ENCODE measurements at places on chromosomes 2 and 18.

DNA sequence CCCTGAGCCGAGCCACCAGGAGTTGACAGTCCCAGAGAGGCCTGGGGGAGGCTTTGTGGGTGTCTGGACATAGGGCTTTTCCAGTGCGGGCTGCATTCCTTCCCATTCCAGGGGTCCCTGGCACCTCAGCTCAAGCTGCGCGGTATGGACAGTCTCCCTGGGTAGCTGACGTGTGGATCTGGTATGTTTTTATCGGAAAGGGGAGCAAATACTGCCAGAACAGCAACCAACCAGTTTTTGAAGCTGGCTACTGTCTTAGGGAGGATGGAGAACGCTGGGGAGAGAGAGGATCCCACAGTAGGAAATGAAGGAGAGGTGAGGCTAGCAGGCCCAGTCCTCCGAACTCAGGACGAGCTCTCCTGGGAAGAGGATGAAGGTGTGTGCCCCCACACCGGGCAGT lies 103.8 kb upstream of the APCDD1 start:
- DNase-seq: no peak

DNA sequence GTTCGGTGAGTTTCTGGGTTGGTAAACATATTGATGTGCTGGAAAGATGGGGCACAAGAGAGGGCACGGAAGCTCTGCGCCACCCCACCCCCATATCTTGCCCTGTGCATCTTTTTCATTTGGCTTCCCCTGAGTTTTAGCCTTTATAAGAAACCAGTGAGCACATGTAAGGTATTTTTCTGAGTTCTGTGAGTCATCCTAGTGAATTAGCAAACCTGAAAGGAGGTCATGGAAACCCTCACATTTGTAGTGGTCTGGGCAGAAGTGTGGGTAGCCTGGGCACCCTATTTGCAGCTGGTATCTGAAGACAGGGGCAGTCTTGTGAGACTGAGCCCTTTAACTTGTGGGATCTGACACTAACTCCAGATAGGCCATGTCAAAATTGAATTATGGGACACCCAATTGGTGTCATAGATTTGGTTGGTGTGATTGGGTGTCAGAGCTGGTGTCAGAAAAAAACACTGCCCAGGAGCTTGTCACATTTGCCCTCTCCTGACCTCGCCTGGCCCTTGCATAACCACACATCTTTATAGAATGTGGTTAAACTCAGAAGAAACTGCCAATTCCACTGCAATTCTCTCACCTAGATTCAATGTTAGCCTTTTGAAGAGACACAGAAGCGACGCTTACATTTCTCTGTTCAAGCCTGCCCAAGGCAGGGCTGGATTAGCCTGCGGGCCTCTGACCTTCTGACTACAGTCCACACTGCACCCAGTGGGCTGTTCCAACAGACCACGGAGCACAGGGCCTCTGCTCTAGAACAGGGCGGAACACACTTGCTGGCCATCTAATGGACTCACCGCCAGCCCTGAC lies 12.0 kb upstream of the GALM start:
- peak; percentile 40 for DNase-seq

DNA sequence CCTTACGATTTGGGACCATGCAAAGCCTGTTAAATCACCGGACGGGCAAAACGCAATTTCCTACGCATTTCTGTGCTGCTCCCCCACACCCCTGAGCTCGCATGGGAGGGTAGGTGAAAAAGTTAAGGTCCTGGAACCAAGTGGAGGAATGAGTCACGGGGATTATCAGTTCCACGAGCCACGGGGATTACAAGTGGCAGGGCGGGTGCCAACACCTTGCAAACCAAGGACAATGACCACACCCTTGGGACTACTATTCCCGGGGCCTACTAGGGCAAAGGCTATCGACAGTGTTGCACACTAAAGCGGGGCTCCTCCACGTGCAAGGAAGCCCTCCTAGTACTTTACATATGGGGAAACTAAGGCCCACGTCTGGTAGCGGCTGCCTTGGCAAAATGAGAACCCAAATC lies 447 bp downstream of the RETSAT start:
- DNase-seq: peak; percentile 9

GRCh38 chr2:194495046-194495445 lies 1162.0 kb upstream of the SLC39A10 start:
- DNase-seq: no peak

GRCh38 chr2:25222477-25223121 lies 54.2 kb upstream of the POMC start:
- DNase-seq: no peak

DNA sequence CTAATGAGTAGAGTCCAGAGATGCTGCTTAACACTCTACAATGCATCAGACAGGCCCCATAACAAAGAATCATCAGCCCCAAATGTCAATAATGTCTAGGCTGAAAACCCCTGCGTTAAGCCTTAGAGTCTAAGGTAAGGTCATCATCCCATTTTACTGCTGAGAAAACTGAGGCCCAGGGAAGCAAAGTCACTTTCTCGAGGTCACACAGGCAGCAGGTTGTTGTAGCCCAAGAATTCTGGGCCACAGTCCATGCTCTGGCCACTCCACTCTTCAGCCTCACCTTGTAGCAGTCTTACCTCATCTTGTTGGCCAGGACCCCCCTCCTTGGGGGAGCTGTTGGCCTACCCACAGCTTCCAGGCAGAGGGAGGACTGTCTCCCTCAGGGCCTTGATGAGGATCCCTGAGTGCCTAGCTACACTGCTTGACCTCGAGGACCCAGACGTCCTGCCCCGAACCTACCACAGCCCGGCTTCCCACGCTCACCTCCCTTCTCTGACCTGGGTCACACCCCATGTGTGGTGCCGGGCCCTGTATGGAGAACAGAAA lies 54.4 kb downstream of the SMAD7 start:
- DNase-seq: no peak

DNA sequence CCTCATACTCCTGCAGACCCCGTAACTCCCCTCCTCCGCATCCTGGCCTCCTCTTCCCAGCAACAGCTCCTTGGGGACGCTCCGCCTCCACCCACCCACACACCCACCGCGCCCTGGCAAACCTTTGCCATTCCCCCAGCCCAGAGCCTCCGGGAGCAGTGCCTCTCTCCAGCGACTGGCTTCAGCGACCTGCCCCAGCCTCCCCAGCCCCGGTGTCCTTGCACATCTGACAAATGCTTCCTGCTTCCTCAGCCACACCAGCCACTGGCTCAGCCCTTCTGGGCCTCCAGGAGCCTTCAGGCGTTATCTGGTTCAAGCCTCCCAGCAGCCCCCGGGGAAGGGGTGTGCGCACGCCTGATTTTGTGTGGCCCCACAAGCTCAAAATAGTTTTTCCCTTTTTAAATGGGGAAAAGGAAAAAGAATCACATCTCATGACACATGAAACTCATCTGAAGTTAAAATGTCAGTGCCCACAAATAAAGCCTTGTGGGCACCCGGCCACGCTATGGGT lies 14.2 kb downstream of the ESPNL start:
- no peak for DNase-seq

DNA sequence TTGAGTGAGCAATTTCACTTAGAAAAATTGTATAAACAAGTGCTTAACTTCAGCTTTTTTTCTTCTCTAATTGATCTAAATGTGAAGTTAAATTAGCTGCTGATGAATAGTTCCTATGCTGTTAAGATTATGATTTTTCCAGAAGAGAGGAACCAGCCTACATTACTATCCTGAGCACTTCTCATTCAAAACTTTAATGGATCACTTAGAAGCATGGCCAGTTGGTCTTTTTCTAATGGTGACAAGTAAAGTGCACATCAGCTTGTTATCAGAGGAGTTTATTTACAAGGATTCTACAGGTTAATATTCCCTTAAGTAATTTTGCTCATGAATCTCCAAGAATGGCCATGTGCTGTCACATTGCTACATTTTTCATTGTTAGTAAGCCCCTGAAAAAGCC lies 37.1 kb downstream of the DCC start:
- DNase-seq: no peak

DNA sequence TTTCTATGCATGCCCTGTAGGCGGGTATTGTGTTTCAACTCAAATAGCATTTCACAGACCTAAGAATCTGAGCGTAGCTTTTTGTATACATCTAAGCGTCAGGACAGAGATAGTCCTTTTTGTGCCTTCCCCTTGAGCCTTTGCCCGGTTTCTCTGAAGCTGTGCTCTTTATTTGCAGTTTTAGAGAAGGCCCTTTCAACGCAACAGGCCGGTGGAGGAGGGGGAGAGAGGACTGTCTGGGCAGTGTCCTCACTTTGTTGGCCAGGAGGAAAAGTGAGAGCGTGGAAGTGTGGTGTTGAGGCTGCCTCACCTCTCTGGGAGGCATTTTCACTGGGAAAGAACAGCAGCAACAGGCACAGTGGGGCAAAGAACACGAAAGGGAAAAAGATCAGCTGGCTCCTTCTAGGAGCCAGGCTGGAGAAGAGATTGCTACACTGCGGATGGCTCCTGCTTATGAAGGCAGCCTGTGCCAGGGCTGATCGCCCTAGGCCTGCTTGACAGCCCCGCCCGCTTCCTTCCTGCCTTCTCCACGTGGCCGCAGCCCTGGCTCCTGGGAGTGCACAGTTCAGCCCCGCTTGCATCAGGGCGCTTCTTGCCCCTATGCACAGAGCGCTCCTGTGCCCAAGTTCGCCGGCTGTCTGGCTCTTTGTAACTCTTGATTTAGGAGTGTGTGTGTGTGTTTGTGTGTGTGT lies 195.6 kb upstream of the POU3F3 start:
- DNase-seq: no peak

GRCh38 chr2:64793701-64794100 lies 140.0 kb upstream of the SERTAD2 start:
- DNase-seq: no peak

DNA sequence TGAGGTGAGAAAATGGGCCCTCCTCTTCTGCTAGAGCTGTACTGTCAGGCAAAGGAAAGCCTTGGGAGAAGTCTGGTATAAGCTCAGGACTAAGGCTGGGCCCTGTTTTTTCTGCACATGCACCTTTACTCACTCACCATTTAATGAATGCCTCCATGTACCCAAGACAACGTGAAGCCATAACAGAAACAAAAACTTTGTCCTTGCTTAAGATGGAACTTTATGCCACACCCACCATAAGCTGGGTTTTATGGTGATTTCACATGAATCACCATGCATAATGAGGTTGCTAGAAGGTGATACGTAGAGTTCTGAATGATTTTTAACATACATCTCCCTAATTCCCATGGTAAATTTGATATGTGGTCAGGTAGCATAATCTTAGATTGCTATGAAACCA lies 63.7 kb upstream of the CYP26B1 start:
- no peak for DNase-seq

DNA sequence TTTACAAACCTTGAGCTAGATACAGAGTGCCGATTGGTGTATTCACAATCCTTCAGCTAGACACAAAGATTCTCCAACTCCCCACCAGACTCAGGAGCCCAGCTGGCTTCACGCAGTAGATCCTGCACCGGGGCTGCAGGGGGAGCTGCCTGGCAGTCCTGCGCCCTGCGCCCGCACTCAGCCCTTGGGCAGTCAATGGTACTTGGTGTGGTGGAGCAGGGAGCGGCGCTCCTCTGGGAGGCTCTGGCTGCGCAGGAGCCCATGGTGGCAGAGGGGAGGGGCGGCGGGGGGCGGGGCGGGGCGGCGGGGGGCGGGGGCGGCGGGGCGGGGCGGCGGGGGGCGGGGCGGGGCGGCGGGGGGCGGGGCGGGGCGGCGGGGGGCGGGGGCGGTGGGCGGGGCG lies 923.4 kb downstream of the SOCS6 start:
- DNase-seq: no peak

GRCh38 chr2:239329284-239329971 lies 71.4 kb downstream of the HDAC4 start:
- DNase-seq: no peak

DNA sequence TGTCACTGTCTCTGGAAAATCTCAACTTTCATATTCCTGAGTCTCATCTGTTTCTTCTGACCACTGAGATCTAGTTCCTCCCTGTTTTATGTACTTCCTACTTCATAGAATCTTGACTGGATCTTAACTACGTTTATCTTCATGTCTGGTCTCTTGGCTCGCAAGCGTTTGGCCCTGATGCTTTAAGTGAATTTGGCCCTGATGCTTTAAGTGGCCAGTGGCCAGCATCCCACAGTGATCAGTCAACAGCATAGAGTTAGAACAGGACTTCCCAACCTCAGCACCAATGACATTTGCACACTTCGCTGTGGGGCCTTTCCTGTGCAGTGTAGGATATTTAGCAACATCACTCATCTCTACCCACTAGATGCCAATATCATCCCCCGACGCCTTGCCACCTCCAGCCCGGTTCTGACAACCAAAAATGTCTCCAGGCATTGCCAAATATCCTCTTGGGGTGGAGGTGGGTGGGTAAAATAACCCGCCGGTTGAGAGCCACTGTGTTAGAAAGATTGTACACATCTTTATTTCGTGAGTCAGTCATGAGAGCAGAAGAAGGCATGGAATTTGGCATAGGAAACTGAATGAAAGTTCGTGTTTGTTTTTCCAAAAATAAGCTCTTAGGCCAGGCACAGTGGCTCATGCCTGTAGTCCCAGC lies 12.2 kb downstream of the TM4SF20 start:
- DNase-seq: no peak

GRCh38 chr2:7012141-7012764 lies 95.0 kb downstream of the RNF144A start:
- DNase-seq: no peak

All from activated T-cell treated with anti-CD3 and anti-CD28 coated beads for 4 hours (primary cell).